ENCODE measurements at places on chromosomes 2 and 18.

GRCh38 chr2:127681976-127682857 lies 6.9 kb upstream of the LIMS2 start:
- DNase-seq = no peak

GRCh38 chr2:210540900-210541289 lies 15.5 kb upstream of the CPS1 start:
- DNase-seq = no peak

- DNase-seq = no peak
Observed at GRCh38 chr2:24304098-24304497, 56.2 kb downstream of the ITSN2 start.

DNA sequence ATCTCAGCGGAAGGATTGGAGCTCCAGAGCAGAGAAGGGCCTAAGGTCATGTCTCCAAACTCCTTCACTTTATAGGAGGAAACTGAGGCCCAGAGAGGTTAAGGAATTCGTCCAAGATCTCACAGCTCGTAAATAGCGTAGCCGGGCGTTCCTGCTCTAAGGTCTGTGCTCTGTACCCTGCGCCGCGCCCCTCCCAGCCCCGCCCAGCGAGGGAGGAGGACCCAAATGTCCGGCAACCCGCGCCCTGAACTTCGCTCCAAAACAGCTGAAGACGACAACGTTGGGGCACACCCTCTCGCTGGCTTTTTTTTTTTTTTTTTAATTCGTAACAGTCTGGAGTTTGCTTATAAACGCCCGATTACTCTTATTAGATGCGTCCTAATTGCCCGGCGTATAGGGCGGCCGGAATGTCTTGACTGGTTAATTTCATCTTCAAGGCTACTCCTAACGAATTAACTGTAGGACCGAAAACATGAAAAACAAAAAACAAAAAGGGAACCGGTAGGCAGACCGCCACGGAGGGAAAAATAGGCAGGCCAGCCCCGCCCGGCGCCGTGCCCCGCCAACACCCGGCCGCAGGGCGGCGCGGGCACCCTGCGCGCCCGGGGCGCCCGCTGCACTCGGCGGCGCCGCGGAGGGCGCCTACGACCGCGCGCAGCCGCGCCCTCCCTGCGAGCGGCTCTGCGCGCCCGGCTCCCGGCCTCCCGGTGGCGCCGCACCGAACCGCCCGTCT lies 928 bp upstream of the FOSL2 start:
- peak; percentile 91 for DNase-seq

GRCh38 chr18:2906704-2907549 lies 60.1 kb downstream of the EMILIN2 start:
- DNase-seq = peak; percentile 36

DNA sequence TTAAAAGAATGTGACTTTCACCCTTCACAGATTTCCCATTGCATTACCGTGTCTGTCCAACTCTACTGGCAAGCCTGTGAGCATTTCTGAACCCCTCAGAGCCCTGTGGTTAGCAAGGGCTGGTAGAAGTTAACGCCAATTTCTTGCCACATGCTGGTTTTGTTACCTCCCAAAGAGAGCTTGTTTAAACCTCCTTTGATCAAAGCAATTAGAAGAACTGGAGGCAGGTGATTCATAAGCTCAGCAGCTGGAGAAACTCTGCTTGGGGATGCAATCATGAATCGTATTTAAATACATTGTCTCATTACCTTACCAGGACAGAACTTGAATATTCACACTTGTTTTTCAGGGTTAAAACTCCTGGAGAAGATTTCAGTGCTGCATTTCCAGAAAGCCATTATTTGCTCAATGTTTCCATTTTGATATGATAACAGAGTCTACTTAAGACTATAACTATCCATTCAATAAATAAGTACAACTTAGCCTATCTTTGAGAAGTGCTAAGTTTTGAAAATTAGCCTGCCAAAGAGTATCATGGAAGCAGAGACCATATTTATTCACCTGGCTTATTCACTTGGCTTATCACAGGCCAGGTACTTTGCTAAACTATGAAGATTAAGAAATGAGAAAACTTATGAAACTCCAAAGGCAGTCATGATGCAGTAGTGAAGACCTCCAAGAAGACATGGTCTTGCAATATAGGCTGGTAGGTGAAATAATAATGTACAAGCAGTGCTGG lies 292.8 kb downstream of the INSIG2 start:
- no peak for DNase-seq

DNA sequence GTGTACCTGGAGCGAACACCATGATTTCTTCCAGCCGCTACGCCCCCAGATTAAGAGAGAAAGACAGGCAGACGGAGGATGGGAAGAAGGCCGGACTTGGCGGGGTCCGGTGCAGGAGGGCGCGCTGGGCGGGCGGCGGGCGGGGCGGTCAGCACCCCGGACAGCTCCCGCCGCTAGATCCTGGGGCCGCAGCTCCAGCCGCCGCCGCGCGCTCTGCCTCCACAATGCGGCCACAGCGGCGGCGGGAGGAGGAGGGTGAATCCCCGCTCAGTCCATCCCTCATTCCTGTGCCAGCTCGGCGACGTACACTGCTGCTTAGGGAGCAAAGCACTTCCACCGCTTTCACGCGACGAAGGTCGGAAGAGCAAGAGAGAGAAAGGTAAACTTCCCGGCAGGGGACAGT lies at the start of gene AKAIN1:
Gene AKAIN1 (minus strand): TSS at position 226 of the 403 bp plus-strand sequence. CDS start 204 bp downstream, at position 22.
- DNase-seq = no peak

- DNase-seq = no peak
Observed at GRCh38 chr2:197191177-197191939, 119.2 kb downstream of the ANKRD44 start.

GRCh38 chr2:71526975-71527374 lies 73.6 kb downstream of the DYSF start:
- DNase-seq = no peak

DNA sequence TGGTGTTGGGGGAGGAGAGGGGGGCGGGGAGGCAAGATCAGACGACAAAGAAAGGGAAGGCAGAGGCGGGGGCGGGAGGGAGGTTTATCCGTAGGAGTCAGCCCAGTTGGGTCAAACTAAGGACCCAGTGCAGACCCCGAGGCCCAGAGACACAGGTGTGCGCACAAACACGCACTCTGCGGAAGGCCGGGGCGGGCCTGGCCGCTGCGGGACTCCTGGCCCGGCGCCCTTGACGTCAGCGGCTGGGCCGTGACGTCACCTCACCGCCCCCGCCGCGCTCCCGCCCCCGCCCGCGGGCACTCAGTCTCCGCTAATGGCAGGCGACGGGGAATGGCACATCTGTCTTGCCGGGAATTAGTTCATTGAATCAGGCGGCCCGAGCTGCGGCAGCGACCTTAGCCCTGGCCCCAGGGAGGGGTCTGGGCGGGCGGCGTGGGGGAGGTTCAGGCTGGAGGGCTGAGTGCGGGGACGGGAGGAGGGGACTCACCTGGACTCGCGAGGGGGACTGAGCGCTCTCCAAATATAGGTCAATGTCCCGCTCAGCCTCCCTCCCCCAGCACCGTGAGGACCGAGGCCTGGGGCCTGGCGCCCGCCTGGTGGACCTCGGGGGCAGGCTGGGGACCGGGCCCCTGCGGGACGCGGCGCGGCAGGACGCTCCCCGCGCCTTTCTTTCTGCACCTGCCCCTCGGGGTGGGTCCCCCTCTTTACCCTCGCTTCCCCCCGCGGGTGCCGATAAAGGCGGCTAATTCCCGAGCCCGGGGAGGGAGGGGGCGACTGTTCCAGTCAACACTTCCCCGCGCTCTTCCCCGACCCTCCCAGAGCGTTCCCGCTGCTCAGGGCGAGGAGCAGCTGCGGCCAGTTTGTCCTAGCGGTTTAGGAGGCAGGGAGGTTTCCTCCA lies 15.5 kb upstream of the ECEL1 start:
- peak; percentile 35 for DNase-seq

- DNase-seq = no peak
Observed at GRCh38 chr18:52933356-52933755, 593.4 kb downstream of the DCC start.

GRCh38 chr18:6624271-6624660 lies 105.2 kb upstream of the ARHGAP28 start:
- DNase-seq = peak; percentile 85

- DNase-seq = peak; percentile 12
Observed at GRCh38 chr18:74861154-74861553, 263.5 kb downstream of the ZNF407 start.

DNA sequence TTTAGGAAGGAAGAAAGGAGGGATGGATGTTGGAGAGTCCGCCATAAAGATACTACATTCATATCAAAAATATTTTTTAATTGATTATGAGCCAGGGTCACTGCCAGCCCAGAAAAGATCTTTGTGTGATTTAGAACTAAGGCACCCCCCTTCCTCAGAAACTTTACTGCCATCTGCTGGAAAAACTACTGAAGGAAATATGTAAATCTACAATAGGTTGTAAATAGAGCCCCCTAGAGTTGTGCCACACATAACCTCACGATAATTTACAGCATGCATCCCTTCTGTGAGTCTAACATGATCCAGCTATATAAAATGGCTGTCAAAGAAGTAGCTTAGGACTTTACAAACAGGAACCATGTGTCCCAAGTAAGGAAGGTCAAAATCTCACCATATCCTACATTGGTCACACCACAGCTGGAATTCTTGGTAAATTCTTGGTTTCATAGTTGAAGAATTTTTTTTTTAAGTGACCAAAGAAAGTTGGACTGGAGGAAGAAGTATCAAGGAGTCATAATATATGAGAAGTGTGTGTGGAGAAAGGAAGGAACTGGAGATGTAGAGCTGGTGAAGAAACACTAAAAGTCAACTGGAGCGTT lies 152.5 kb downstream of the CYP26B1 start:
- DNase-seq = peak; percentile 58

DNA sequence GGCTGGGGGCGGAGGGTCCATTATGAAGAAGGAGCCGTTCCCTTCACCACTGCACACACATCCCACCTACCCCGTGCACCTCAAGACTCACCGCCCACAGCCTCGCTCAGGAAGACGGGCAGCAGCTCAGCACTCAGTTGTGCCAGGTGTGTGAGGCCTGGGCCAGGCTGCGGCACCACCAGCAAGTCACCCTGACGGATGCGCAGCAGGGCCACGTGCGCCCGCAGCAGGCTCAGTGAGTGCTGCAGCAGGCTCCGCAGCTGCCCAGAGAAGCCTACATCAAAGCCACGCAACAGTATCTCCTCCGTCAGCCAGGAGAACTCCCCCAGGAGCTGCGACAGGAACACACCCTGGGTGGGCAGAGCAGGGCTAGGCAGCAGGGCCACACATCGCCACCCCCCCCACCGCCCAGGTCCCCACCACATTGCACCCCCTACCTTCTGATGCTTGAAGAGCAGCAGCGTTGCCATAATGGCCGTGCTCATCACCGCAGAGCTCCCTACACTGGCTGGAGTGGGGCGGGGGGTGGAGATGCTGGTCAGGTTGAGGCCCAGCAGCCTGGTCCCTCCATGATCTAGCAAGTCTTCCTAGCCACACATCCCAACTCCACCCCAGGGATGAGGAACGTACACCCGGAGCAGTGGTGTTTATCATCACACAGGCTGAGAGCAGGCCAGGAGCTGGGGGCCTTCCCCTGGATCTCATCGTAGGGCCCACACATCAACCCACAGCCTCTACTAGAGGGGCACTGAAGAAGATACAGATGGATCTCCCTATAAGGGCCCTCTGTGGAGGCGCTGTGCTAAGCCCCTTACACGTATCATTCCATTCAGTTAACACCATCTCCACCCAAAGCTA lies 10.2 kb downstream of the GPAT2 start:
- no peak for DNase-seq

DNA sequence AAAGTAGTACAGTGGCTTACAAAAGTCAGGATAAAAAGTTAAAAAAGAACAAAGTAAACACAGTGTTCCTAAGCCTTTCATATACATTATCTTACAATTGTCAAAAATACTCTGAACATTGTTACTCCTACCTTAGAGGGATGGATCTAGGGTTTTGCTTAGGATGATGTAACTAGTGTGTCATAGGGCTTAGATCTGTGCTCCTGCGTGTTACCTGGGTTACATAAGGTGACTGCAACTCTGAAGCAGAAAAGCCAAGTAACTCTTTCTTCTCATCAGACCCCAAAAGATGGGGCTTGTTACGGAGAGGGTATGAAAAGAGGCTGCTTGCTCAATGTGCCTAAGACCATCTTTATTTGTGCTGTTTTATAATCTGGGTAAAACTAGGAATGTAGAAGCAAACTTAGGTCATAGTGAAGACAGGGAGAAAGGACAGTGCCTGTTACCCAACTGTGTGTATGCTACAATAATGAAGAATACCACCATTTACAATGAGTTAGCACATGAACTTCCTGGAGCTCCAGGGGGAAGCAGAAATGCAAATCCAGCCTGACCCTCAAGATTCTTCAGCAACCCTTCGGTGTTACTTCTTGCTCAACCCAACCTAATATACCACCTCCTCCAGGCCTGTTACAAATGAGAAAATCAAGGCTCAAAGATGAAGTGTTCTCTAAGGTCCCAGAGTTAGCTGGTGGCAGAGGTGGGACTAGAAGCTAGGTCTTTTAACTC lies 42.0 kb upstream of the STK17B start:
- no peak for DNase-seq

DNA sequence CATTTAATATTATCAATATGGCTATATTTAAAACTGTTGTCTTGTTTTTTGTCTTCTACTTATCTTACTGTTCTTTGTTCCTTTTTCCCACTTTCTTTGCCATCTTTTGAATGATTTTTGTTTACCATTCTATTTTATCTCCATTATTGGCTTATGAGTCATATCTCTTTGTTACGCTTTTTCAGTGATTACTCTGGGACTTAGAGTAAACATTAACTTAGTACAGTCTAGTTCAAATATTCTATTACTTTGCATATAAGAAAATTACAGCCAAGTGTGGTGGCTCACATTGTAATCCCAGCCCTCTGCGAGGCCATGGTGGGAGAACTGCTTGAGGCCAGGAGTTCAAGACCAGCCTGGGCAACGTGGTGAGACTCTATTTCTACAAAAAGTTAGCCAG lies 26.1 kb downstream of the ADCY3 start:
- no peak for DNase-seq

GRCh38 chr2:12918138-12918834 lies 201.6 kb downstream of the TRIB2 start:
- DNase-seq = no peak

- peak; percentile 88 for DNase-seq
Observed at GRCh38 chr2:73979686-73980085, 5.0 kb upstream of the TET3 start.

DNA sequence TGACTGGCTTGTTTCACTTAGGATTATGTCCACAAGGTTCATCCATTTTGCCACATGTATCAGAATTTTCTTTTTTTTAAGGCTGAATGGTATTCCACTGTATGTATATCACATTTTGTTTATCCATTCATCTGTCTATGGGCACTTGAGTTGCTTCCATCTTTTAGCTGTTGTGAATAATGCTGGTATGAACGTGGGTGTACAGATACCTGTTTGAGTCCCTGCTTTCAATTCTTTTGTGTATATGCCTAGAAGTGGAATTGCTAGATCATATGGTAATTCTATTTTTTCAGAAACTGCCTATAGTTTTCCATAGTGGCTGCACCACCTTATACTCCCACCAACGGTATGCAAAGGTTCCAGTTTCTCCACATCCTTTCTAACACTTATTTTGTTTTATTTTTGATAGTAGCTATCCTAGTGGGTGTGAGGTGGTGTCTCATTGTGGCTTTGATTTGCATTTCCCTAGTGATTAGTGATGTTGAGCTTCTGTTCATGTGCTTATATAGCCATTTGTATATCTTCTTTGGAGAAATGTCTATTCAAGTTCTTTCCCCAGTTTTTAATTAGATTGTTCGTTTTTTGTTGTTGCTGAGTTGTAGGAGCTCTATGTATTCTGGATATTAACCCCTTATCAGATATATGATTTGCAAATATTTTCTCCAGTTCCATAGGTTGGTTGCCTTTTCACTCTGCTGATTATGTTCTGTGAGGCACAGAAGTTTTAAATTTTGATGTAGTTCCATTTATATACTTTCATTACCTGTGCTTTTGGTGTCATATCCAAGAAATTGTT lies 40.7 kb downstream of the TTC39C start:
- no peak for DNase-seq

- DNase-seq = no peak
Observed at GRCh38 chr2:225502971-225503370, 103.5 kb downstream of the NYAP2 start.

GRCh38 chr2:46943881-46944798 lies 28.5 kb upstream of the MCFD2 start:
- DNase-seq = no peak
